ENCODE measurements at places on chromosomes 2 and 18.

- no peak for DNase-seq
These were observed 23.2 kb downstream of the PIAS2 start for GRCh38 chr18:46894124-46894523.

GRCh38 chr2:234952270-234953115 lies 676 bp downstream of the SH3BP4 start:
- DNase-seq = peak; percentile 48

GRCh38 chr2:144705328-144706245 lies 185.7 kb upstream of the ZEB2 start:
- DNase-seq = no peak

- DNase-seq = no peak
These were observed 44.5 kb upstream of the C2orf74 start for GRCh38 chr2:61117534-61117933.

DNA sequence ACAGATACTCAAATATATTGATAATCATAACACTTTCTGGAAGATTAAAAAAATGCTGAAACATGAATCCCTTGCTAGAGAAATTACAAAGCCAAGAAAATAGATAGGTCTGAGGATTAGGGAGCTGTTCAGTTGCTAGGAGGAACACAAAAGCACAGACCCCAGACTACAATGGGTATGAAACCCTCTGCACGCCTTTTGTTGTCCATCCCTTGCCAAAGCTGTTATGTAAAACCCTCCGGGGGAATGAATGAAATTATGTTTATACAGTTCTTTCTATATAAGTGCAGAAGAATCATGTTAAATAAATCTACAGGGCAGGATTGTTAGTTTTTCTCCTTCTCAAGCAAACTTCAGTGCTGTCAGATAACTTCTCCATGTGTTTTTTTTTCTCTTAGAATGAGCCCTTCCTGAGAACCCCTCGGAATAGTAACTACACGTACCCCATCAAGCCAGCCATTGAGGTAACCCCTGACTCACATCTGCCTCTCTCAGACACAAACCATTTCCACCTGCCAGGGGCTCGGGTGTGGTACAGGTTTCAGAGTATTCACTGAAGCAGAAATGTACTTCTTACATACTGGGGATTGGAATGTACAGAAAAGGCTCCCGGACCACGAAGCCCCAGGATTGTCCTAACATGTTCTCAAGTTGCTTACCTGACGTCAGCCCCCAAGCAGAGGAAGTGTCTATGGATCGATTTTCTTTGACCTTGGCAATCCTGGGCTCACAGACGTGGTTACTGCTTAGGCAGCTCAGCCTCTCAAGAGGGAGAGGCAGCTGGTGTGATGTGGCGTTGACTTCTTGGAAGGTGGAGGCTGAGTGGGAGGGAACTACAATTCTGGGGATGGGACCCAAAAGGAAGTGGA lies 118.0 kb downstream of the PLB1 start:
- DNase-seq = no peak

DNA sequence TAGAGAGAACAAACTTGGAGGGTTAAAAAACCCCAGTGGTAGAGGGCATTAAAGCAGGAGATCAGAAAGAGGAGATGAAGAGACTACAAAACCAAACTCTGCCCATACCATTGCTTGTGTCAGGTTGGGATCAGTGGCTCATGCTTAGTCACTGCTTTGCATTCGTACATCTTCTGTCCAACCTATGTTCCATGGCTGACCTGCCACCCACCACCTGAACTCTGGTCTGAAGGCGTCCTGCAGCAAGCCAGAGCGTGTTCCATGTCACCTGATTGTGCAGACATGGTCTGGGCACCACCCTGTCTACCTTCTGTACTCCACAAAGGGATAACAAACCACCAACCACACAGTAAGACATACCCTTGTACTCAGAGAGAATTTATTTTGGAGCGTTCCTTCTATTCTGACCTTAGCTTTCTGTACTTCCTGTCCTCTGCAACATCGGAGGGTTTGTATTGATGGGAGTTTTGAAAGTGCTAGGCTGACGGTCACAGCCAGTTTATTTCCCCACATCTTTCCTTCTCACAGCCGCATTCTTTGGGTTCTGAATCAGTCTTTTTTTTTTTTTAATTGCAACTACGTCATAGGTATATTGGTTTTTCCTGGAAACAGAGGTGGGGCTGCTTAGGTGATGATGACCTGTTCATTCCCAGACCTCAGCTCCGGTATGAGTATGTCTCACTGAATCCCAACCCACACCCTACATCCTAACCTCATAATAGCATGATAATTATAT lies 88.3 kb downstream of the SOWAHC start:
- no peak for DNase-seq

DNA sequence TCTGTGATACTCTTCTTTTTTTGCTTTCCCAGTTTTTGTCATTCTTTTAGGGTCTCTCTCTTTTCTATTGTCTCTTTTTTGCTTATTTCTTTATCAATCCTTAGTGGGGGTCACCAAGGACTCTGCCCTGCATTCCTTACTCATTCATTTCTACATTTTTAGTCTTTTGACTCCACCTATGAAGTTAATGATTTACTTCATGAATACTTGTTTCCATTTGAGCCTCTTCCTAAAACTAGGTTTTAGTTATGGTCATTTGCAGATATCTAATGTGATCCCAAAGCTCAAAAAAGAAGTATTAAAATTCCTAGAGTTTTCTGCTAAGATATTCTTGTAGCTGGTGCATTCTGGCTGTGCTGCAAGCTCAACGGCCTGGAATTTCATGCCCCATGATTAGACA lies 149.3 kb upstream of the AQP4 start:
- no peak for DNase-seq

- no peak for DNase-seq
These were observed 119.7 kb downstream of the TACR1 start for GRCh38 chr2:75079575-75079974.

GRCh38 chr2:20230114-20230425 lies 5.1 kb upstream of the SDC1 start:
- no peak for DNase-seq

DNA sequence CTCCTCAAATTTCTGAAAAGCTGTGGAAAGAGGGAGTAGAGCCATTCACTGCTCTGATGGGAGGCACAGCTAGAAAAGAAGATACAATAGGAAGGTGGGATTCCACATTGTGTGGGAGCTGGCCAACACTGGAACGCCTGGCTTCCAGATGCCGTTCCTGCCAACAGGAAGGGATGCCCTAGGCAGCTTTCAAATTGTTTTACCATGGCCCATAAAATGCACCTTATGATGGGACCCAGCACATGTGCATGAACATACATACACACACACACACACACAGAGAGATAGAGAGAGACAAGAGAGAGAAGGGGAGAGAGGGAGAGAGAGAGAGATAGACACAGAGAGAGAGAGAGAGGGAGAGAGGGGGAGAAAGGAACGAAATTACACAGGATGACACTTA lies 86.1 kb upstream of the BZW1 start:
- DNase-seq = no peak

DNA sequence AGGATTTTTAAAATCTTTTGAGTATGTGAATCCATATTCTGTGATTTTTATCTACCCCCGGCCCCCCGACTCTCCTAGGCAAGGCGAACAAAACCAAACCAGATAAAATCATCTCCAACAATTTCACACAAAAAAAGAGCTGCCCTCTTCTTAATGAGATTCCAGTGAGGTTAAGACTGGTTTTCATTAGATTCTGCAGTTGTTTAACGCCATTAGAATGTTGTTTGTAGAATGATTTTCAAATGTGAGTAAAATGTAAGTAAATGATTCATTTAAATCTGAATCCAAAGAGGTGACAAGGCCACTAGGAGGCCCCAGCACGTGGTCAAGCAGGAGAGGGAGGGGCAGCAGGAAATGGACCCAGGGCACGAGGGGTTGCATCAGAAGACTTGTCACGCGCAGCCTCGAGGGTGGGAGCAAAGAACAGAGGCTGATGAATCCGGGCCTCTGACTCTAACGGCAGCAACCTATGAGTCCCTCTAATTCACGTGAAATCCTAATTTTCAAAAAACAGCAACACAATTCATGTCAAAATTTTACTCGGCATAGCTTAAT lies 24.3 kb upstream of the KLHL29 start:
- DNase-seq = no peak

GRCh38 chr18:40577239-40577980 lies 1377.6 kb upstream of the PIK3C3 start:
- DNase-seq = no peak

GRCh38 chr2:66526180-66526579 lies 91.3 kb downstream of the MEIS1 start:
- DNase-seq = no peak

GRCh38 chr18:31230495-31230894 lies 67.8 kb upstream of the DSC1 start:
- DNase-seq = no peak

DNA sequence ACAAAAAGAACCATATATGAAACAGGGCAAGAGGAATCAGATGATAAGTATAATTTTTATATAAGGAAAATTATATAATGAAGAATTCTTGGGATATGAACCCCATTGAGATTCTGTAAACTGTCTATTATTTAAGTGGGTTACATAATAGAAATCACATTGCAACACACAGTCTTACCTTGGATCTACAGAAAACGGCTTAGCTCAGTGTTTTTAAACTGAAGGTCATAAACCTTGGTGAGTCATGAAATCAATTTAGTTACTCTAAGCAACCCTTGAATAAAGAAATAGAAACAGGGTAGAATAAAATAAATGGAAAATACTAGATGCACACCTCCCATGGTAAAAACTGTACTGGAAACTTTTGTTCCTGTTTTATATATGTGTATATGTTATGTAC lies 50.7 kb downstream of the METTL8 start:
- no peak for DNase-seq

GRCh38 chr2:100494712-100495111 lies 24.4 kb downstream of the NMS start:
- DNase-seq = no peak

DNA sequence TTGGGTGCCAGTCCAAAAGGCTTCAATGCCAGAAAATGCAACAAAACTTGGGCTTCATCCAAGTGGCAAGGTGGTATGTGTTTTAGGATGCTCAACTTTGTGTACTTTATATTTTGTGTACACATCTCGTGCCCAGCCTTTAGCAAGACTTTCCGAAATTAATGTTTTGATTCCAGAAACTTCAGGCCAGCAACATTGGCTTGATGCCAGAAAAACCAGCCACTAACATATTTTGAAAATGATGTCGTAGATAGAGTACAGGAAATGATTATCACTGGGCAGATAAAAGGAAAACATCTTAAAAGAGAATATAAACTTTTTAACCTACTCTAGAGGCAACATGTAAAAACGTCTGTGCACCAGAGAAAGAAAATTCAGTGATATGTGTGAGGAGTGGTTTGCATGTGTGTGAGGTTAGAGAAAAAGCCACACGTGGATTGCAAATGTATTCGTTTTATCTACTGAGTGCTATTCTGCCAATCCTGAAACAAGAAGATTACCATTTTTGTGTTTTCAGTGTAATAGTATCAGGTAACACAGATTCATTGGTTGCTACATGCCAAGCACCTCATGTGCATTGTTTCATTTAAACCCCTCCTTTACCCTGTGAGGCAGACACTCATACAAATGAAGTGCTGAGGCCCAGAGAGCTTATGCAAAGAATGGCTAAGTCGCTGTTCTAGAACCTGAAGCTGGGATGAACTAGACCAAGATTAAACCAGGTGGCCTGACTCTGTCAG lies 264.8 kb downstream of the C1D start:
- DNase-seq = no peak

GRCh38 chr2:152814475-152815030 lies 96.1 kb downstream of the ARL6IP6 start:
- DNase-seq = no peak

DNA sequence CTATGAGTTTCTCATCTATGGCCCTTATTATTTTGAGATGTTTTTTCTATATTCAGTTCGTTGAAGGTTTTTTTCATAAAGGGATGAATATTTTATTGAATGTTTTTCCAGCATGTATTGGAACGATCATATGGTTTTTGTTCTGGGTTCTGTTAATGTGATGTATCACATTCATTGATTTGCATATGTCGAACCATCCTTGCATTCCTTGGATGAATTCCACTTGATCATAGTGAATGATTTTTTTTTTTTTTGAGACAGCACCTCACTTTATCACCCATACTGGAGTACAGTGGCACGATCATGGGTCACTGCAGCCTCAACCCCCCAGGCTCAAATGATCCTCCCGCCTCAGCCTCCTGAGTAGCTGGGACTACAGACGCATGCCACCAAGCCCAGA lies 5.5 kb upstream of the NEMP2 start:
- no peak for DNase-seq

- no peak for DNase-seq
These were observed 237.6 kb upstream of the RGPD4 start for GRCh38 chr2:107589079-107589491.

DNA sequence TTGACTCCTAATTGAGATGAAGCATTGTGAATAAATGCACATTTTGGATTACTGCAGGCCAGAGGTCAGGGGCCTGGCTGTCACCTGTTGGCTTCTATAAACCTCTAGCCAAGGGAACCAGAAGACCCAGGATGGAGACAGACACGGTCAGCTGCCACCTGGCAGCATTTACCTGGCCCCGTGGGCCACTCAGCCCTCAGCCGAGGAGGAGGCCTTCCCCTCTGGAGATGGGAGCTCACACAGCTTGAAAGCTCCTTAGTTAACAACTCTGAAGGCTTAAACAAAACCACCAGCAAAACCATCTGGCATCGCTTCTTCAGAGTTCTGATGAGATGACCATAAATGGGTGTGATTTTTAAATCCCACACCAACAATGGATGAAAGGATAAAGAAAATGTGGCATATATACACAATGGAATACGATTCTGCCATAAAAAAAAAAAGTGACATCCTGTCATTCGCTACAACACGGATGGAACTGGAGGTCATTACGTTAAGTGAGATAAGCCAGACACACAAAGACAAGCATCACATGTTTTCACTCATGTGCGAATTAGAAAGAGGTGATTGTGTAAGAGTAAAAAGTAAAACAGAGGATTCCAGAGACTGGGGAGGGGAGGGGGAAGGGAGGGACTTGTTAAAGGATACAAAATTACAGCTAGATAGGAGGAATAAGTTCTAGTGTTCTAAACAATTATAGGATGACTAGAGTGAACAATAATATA lies 218.4 kb downstream of the TMEM163 start:
- no peak for DNase-seq

DNA sequence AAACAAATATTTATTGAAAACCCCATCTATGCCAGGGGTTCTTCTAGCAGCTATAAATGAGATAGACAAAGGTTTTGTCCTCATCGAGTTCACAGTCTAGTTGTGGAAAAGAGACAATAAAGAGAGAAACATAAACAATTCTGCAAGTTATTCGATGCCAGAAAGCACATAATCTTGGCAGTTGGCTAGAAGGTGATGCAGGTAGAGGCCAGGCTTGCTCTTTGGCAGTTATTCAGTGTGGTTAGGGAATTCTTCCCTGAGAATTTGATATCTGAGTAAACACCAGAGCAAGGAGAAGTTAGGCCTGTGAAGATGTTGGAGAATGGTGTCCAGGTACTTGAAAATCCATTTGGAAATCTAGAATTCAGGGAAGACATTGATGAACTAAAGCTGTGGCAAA lies 547.4 kb downstream of the SLC4A3 start:
- no peak for DNase-seq

GRCh38 chr2:239131521-239131920 lies 269.3 kb downstream of the HDAC4 start:
- no peak for DNase-seq

Data from adrenal gland (tissue), 19 donors.